ENCODE measurements at places on chromosomes 2 and 18.

DNA sequence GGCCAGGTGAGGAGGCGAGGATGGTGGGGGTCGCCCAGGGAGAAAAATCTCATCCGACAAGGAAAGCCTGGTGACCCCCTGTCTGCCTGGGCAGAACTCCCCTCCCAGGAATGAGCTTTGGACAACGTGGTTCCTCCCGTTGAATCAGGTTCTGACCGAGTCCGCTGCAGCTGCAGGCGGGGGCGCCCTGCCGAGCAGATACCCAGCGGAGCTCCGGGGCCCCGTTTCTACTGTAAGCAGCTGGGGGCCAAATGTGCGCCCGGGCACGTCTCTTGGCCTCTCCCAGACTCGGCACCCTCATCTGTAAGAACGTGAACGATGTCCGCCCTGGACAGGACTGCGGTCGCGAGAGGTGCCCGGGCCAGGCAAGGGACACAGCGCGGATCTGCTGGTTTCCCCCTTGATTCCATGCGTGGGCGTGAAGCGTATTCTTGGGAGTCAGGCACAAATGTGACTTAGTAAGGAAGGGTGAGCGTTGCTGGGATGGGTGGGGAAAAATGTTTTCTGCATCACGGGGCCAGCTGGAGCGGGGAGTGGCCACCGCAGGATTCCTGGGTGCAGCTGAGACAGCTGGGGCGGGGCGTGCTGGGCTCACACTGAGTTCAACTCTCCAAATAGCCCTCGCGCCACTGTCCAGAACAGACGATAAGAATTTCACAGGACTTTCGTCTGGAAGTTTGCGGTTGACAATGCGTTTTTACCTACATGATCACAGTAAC is 20.2 kb upstream of the TUBB6 start:
- DNase-seq, result no peak

DNA sequence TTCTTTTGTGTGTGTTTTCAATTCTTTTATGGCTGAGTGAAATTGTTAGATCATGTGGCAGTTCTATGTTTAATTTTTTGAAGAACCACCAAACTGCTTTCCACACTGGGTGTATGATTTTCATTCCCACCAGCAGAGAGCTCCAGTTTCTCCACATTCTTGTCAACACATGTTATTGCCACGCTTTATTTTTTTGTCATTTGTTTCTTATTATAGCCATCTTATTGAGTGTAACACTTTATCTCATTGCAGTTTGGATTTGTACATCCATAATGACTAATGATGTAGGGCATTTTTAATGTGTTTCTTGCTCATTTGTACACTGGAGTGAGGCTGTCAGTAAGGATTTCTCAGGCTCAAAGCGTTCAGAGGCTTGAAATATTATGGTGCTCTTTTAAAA is 184.2 kb downstream of the PIEZO2 start:
- no peak for DNase-seq

DNA sequence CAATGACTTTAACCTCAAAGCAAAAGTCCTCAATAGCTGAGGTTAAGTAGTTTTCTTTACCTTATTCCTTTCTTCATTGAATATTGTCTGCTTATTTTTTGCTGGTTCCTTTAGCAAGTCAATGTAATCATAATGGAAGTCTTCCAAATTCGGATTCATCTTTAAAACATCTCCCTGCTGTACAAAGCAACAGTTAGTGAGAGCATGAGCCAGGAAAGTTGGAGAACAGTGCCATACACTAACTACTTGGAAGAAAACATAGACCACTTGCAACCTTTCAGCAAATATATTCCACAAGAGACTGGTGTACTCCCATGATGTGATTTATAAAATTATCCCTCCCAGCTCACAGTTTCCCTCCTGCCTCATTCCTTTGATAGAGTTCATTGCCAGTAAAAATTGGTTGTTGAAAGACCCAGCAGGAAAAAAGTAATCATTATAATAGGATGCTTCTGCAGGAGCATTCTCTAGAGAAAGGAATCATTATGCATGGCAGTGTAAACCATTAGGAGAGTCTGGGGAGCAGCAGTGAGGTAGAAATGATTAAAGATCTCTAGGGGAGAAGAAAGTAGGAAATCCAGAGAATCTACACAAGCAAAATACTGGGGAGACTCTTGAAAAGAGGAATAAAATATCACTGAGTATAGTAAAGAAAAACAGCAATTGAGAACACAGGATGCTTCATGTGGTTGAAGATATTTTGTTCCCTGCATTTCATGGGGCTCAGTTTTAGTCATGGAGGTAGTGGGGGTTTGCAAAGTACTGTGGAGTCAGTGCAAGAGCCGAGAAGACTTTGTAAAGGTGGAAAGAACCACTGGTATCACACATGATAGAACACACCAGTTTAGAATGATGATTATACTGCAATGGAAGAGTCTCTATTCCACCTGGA is 38.6 kb upstream of the TTN start:
- DNase-seq, result no peak

DNA sequence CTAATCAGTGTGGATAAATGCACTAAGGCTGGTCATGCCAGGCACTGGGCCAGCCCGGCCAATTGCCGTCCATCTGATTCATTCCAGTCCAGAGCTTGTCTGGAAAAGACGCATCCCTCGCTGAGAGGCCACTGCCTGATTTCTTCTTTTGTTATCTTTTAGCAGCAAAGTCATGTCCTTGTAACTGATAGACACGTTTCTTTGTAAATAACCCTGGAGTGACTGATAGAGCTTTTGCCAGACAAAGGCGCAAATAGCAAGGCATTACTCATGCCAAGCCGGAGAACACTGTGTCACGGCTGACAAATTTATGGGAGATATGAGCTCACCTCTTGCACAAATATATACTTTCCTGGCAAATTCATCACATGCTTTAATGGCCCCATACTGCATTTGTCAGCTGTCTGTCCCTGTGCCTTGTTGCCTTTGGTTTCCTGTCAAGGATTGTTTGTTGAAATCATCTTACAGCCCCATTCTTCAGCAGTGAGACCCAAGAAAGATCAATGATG is 164.4 kb downstream of the ETAA1 start:
- no peak for DNase-seq

GRCh38 chr2:40584432-40584831 is 132.5 kb upstream of the SLC8A1 start:
- no peak for DNase-seq

GRCh38 chr18:21336846-21337245 is 94.8 kb downstream of the GREB1L start:
- DNase-seq, result no peak

- DNase-seq, result no peak
Measured at GRCh38 chr2:11858883-11859282, 112.5 kb downstream of the LPIN1 start.

DNA sequence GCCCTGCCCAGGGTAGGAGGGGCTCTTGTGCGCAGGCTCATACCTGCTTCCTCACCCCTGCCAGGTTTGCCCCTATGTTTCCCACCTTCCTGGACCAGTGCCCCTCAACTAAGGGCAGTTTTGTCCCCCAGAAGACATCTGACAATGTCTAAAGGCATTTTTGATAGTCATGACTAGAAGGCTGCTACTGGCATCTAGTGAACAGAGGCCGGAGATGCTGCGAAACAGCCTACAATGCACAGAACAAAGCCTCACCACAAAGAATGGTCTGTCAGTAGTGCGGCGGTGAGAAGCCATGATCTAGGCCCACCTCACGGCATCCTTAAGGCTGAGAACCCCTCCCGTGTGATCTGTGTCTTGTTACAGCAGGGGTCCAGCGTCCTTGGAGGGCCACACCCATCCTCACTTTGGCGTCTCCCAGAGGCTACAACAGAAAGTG is 96.0 kb downstream of the TMEM17 start:
- peak; percentile 50 for DNase-seq

DNA sequence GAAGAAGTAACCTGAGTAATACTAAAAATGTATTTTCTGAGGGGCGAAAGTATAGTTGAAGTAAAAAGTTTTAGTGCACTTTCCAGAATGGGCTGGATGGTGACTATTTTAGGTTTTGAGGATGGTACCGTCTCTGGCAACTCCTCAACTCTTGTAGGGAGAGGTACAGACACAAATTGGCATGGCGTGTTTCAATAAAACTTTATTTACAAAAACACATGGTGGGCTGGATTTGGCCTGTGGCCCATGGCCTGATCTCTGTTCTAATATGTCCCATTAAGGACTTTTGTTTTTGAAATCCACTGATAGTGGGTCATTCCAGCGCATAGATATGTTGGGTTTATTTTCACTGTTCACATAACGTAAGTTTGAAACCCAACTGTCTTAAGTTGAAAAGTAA is 132.8 kb downstream of the AGAP1 start:
- DNase-seq, result no peak

DNA sequence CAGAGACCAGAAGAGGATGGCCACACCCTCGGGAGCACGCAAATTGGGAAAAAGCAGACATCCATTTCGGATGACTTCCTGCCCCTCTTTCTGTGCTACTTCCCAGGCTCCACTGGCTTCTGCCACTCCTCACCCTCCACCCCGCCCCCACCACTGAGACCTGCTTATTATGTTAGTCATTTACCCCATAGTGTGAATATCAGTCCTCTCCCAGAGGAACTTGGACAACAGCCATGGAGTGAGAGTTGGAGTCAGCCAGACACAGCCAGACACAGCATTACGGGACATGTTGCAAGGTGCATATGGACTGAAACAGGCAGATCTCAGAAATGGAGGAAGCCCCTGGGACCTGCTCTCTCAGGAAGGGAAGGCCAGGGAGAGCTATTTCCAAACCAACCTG is 51.8 kb downstream of the CTIF start:
- no peak for DNase-seq

DNA sequence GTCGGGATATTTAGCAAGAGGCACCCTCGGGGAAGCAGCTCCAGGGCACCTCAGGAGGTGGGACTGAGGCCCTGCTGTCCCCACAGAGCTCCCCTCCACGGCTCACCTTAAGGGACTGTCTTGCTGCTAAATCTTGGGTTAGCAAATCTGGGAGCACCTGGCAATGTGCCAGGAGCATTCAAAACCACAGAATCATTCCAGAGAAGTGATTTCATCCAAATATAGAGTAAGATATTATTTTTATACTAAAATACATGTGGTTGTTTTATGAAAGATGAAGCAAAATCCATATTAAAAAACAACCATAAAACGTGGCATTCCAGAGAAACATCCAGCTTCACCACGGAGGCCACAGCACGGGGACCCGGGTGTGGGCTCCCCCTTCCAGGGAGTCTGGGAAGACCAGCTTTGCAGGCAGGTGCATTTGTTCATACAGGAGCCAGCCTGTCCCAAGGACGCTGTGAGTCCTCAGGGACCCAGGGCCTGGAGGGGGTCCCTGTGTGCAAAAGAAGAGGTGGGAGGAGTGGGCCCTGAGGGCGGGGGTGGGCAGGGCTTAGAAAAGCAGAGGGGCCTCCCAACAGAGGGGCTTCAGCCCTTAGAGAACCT is 16.3 kb downstream of the HS1BP3 start:
- DNase-seq, result no peak

All from hypothalamus (tissue), 51 donors.